ENCODE measurements at places on chromosomes 12 and 14.
A peak's percentile ranks its signal among the peaks of the same experiment; 100 is the strongest.

- peak; percentile 87 for DNase-seq
Observed at GRCh38 chr14:104137297-104138097, 890 bp upstream of the KIF26A start.

DNA sequence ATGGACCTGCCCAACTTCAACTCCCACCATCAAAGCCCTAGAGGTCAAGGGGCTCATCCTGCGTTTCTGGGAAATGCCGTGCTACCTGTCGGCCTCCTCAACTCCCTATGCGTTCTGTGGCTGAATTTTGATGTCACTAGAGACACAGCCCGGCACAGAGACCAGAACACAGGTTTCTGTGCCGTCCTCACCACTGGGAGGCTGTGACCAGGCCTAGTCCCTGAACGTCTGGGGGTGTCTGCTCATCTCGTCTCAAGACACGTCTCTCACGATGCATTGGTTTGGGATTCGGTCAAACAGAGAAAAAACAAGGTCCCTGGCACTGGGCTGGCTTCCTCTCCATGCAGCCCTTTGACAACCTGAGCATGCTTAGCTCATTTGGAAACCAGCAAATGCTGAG is 33.5 kb downstream of the SLC15A4 start:
- no peak for DNase-seq

GRCh38 chr14:104108570-104109541 is 23.4 kb downstream of the ASPG start:
- no peak for DNase-seq

- DNase-seq: no peak
Observed at GRCh38 chr14:81991998-81992397, 458.3 kb upstream of the SEL1L start.

- no peak for DNase-seq
Observed at GRCh38 chr14:50516091-50516490, 16.3 kb downstream of the MAP4K5 start.

- DNase-seq: no peak
Observed at GRCh38 chr12:127607146-127607725, 659.7 kb upstream of the TMEM132C start.

DNA sequence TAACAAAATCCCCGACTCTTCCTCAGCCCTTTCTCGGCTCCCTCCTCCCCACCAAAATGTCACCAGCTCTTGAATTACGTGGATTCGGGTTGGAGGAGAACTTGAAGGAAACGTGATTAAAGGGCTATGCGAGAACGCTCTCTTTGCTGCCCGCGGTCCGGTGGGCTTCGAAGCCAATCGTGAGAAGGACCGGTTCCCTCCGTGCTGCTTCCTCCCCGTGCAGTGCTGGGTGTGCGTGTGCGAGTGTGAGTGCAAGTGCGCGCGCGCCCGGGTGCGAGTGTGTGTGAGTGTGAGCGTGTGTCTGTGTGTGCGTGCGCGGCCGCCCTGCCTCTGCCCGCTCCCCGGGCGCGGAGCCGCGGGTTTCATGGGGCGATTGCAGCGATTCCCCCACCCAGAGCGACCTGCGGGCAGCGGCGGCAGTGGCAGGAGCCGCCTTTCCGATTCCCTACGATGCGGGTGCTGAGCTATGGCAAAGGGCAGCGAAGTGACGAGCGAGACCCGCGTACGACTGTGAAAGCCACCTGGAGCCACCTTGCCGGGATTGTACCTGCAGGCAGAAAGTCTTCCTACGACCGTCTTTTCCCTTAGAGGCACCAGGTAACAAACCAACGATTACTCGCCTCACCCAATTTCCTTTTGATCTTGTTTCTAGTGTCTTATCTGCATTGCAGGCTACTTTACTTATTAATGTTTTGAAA is 1.4 kb downstream of the LRFN5 start:
- DNase-seq: no peak

GRCh38 chr12:105912882-105913678 is 225.7 kb downstream of the NUAK1 start:
- no peak for DNase-seq

GRCh38 chr12:109720152-109720856 is 6.7 kb downstream of the FAM222A start:
- no peak for DNase-seq

DNA sequence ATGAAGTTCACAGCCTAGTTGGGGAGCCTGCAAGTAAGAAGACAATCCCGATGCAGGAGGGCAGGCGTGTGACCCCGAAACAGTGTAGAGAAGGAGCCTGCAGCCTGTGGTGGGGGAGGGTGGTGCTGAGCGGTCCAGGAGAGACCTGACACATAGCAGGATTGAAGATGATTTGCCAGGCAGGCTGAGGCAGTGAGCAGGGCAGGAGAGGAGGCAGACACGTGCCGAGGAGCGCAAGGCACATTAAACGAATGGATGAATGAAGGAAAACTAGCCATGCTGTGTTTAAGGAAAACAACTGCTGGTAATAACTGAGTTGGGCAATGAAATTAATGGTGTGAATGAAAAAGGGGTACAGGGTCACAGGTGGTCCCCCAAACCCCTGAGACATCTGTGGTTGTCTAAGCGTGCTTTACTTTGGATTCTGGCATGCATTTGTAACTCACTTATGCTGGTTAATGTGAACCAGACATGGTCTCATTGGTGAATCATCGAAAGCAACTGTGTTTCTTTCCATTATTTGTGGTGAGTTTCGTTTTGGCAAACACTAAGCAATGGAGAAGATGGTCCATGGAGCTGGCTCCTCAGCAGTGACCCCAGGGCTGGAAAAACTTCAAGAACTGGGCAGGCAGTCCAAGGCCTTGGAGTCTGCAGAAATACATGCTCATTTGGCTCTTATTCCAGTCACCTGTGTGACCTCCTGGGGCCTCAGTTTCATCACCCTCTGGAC is 96.9 kb upstream of the EVL start:
- DNase-seq: no peak

GRCh38 chr14:24270537-24271133 is 762 bp downstream of the RABGGTA start:
- DNase-seq: no peak

DNA sequence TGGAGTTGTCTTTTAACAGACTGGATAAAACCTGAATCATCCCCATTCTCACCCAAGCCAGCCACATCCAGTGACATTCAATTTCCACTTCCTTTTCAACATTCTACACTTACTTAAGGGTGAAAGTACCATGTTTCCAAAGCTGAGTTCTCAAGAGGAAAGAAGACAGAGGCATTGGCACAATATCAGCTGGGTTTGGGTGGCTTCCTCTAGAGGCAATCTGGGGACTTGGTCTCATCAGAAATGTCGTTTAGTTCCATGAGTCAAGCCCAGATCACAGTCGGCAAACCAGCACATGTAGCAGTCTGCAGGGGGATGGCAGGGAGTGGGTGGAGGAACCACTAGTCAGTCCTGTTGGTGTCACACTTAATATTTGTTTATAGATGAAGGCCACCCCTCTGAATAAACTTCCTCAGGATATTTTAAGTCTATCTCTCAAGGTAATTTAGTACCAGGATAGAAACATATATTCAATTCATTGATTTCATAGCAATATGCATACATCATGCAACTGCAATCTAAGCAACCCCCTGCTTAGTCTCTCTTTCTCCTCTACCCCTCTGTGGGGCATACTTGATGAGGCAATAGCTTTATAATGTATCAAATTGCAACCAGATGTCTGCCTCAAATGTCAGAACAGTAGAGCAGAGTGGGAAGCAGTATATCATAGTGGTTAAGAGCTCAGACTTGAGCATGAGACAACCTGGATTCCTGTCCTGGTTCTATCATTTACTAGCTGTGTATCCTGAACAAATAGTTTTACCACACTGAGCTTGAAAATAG is 3.0 kb downstream of the SRRM4 start:
- no peak for DNase-seq

GRCh38 chr12:130299574-130299973 is 38.1 kb upstream of the PIWIL1 start:
- no peak for DNase-seq

DNA sequence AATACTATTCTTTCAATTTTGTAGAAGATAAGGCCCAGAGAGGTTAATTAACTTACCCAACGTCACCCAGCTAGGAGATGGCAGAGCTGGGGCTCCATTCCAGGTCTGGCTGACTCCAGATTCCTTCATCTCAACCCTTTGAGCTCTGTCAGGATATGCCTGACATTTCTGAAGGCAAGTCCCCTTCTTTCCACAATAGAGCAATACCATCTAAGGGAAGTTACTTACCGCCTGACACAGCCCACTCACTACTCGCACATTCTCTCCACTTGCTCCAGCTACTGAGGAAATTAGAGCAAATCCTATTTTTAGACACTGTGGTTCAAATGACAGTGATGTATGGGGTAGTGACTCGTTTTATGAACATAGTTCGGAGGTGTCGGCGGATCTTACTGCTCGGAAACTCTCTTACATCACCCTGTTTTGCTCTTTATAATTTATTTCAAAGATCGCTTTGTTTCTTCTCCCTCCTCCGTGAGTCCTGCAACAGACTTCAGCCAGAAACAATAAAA is 2.0 kb upstream of the WSCD2 start:
- DNase-seq: no peak

DNA sequence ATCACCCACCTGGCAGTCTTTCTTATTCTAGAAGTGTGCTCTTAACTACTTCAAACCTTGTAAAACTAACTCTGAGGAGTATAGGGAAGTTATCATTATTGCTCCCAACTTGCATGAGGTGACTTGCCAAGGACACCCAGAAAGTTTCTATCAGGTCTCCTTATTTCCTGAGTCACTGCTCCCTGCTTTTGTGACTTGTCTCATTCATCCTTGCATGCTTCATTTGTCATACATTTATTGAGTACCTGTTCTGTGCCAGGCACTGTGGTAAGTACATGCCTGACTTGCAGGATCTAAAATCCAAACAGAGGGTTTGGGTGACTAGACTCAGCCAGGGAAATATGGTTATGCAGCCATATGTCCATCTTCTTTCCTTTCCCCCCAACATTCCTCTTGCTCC is 25.5 kb downstream of the CFAP251 start:
- DNase-seq: no peak

- no peak for DNase-seq
Observed at GRCh38 chr12:78914859-78915331, 50.3 kb downstream of the SYT1 start.

GRCh38 chr14:33332497-33332896 is 393.8 kb downstream of the NPAS3 start:
- no peak for DNase-seq

GRCh38 chr14:72709916-72710611 is 183.8 kb downstream of the DPF3 start:
- no peak for DNase-seq

- DNase-seq: no peak
Observed at GRCh38 chr12:537772-538171, 78.0 kb downstream of the B4GALNT3 start.

DNA sequence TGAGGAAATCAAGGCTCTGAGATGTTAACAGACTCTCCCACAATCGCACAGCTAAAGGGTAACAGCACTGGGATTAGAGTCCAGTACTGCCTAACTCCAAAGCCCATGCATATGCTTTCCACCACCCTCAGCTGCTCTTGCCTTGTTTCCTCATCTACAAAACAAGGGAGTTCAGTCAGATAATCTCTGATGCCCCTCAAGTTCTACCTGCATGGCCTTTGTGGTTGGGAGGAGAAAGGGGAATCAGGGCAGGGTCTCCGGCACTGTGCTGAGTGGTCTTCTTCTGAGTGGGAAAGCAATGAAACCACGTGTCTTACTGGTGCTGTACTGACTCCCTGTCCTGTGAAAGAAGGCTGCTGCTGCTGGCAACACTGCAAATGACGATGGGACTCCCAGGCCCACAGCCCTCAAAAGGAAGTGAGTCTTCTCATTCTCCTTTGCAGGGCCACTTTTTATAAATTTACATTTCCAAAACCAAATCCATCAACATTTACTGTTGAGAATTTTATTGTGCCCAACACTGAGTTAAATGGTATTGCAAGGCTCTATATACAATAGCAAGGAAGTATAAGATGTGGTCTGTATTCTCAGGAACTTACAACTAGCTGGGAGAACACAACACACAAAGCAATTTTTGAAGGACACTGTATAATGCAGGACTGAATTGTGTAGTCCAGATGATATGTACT is 19.7 kb upstream of the DUSP16 start:
- peak; percentile 39 for DNase-seq

- peak; percentile 50 for DNase-seq
Observed at GRCh38 chr14:64971943-64972791, at the start of gene RAB15. Gene RAB15 (minus strand): TSS chr14:64972336. CDS start chr14:64972076, 260 bp downstream.

- DNase-seq: no peak
Observed at GRCh38 chr14:26959972-26960660, 362.3 kb upstream of the NOVA1 start.
